GM23338 (cell line): ENCODE measurements at places on chromosomes 11 and 22. TPM values are rescaled to one million over a fixed set of nuclear protein-coding genes. Genes with fewer than 3 reads are reported as not detected.

Gene WNT11
- 0.56 and 3.0 TPM in 2 replicates for total RNA-seq

- DNase-seq: no peak
Observed at GRCh38 chr11:72778535-72779494, 15.0 kb downstream of the STARD10 start.

GRCh38 chr11:355581-356458 lies 13.5 kb upstream of the B4GALNT4 start:
- peak; percentile 95 for DNase-seq

- DNase-seq: no peak
Observed at GRCh38 chr11:92711926-92712325, 257.5 kb upstream of the MTNR1B start.

DNA sequence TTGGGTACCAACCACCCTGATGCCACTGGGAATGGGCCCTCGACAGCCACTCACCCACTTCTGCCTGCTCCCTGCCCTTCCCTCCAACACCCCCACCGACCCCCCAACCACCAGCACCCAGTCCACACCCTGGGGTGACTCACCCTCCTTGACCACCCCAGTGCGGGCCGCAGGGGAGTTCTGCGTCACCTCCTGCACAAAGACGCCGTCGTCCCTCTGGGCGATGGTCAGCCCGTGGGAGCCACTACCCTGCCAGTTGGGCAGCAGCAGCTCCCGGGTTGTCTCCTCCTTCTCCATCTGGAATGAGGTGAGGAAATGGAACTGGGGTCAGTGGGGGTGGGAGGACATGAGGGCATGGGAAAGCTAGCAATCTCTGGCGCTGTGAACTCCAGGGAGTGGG lies 10.8 kb downstream of the AHNAK start:
- no peak for DNase-seq

Gene CRYAB
- total RNA-seq: 6.1 and 6.8 TPM in 2 replicates

GRCh38 chr22:45096256-45096907 lies 67.3 kb upstream of the NUP50 start:
- peak; percentile 85 for DNase-seq

DNA sequence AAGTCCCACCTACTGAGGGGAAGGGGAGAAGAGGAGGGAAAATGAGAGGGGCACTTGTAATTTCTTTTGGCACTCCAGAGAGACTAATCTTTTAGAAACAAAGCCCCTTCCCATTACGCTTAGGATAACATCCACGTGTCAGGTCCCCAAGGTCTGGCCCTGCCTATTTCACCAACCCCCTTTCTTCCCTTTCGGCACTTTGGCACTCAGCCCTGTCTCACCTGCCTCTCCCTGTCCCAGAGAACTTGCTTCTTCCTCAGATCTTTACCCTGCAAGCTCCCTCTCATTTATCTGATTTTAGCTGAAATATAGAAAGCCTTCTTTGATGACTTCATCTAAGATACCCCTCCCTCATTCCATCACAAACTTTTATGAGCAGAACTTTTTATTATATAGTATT lies 55.5 kb downstream of the RASSF10 start:
- DNase-seq: no peak

Gene SLC37A2
- total RNA-seq: 1.0 and 1.6 TPM in 2 replicates

- peak; percentile 20 for DNase-seq
Observed at GRCh38 chr11:131999084-131999483, 628.7 kb downstream of the NTM start.

DNA sequence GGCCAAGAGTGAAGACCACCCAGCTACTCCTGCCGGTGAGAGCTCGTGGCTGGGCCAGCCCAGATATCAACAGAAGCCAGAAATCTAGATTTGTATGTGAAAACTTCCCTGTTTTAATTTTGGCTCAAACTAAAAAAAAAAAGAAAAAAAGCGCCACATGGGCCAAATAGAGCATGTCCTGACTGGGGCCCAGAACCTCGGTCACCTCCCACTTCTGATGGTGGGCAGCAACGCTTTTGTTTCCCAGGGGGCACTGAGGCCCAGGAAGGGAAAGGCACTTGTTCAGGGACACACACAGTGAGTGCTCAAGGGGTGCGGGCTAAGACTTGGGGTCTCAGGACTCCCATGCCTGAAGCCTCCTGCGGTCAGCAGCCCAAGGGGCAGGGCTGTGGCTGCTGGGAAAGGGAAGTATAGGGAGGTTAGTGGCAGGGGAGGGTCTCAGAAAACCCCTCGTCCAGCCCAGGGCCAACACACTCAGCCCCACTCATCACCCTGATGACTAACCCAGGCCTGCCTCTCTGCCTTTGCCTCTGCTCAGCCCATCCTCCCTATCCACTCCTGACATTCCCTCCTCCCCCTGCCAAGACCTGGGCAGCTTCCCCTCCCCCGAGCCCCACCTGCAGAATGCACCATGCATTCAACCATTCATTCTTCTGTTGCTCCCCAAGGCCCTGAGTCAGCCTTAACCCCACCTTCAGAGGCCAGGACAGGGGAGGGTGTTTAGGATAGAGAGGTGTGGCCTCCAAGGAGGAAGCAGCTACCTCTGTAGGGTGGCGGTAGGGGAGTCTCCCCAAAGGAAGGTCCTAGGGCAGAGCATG lies 30.0 kb upstream of the TCF20 start:
- no peak for DNase-seq

Gene APLNR
- 0.10 and 0.12 TPM in 2 replicates for total RNA-seq

- DNase-seq: no peak
Observed at GRCh38 chr11:103047837-103048236, 44.1 kb downstream of the DCUN1D5 start.

Gene CAVIN3
- total RNA-seq: 34.2 and 41.3 TPM in 2 replicates

GRCh38 chr11:35141071-35141470 lies 2.1 kb downstream of the CD44 start:
- DNase-seq: no peak

DNA sequence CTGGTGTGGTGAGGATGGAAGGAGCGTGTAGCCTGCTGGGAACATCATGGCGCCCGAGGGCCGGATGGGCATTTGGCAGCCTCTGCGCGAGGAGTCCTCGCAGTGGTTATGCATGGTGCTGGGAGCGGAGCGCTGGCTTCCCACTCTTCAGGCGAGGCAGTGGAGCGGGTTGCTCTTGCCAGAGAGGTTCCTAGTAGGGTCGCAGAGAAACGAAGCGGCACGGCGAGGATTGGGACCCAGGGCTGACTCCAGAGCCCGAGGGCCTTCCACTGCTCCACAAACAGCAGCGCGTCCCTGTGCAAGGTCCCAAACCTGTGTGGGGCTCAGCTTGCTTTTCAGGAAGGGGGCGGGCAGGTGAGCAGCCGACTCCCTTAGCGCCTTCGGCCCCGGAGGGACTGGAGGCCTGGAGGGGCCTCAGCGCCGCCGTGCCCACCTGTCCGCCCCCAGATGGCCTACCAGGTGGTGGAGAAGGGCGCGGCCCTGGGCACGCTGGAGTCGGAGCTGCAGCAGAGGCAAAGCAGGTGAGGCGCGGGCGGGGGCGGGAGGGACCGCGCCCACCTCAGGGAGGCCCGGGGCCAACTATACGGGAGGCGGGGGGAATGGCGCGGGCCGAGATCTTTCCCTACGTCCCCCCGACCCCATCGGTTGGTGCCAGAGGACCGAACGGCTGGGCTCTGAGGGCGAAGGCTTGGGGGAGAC lies 7.2 kb downstream of the ATG16L2 start:
- DNase-seq: peak; percentile 54

Gene GPR137
- total RNA-seq: 32.5 and 35.6 TPM in 2 replicates

GRCh38 chr11:45211732-45212131 lies 65.3 kb downstream of the PRDM11 start:
- peak; percentile 13 for DNase-seq

Gene KCNA4
- not detected in 2 replicates for total RNA-seq

GRCh38 chr11:102581066-102581465 lies 44.1 kb downstream of the MMP20 start:
- DNase-seq: no peak

Gene SYT7
- 7.0 and 10.3 TPM in 2 replicates for total RNA-seq

GRCh38 chr11:33753304-33753967 lies 17.2 kb upstream of the CD59 start:
- DNase-seq: no peak

Gene TEX12
- 0.35 TPM in 1 of 2 replicates, not detected in the other for total RNA-seq

GRCh38 chr22:40407831-40408717 lies 37.7 kb downstream of the SGSM3 start:
- DNase-seq: no peak

- no peak for DNase-seq
Observed at GRCh38 chr11:125036933-125037332, 26.2 kb upstream of the SLC37A2 start.

GRCh38 chr11:15883455-15883920 lies 472.9 kb downstream of the SOX6 start:
- DNase-seq: no peak

- no peak for DNase-seq
Observed at GRCh38 chr11:123448823-123449222, 18.8 kb downstream of the GRAMD1B start.

Gene RFPL2
- 1.3 TPM in 1 of 2 replicates, not detected in the other for total RNA-seq

- DNase-seq: no peak
Observed at GRCh38 chr22:33747576-33748180, 172.6 kb downstream of the LARGE1 start.

GRCh38 chr11:60717956-60718355 lies 6.6 kb upstream of the MS4A18 start:
- DNase-seq: no peak

- DNase-seq: no peak
Observed at GRCh38 chr11:93791493-93791892, 7.4 kb downstream of the MED17 start.

- DNase-seq: no peak
Observed at GRCh38 chr22:38184788-38185187, 3.2 kb upstream of the PLA2G6 start.

- no peak for DNase-seq
Observed at GRCh38 chr11:36243641-36244040, 45.6 kb downstream of the COMMD9 start.

DNA sequence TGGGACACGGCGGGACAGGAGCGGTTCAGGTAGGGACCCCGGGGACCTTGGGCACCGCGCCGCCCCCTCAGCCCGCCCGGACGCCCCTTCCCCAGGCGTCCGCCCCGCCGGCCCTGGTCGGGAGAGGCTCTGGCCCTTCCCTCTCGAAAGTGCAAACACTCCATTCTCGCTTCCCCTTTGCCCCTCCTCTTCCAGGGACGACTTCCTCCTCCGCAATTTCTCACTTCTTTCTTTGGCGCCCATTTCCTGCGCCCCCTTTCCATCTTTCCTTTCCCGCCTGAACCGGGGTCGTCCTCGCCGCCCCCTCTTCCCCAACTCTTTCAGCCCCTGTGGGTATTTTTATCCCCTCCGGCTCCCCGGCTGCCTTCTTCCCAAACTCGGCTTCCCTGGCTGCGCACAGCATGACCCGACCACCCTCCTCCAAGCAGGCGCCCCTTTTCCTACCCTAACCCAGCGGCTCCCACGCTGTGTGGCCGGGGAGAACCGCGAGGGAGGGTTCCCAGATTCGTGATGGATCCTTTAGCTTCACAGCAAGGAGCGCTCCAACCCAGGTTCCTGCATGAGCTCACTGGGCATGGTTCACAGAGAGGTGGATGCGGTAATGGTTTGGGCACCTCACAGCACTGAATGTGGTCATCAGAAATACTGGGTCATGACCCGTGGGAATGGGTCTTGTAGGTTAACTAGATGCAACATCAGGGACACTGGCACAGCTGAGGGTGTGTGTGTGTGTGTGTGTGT lies 689 bp downstream of the RAB39A start:
- peak; percentile 65 for DNase-seq

DNA sequence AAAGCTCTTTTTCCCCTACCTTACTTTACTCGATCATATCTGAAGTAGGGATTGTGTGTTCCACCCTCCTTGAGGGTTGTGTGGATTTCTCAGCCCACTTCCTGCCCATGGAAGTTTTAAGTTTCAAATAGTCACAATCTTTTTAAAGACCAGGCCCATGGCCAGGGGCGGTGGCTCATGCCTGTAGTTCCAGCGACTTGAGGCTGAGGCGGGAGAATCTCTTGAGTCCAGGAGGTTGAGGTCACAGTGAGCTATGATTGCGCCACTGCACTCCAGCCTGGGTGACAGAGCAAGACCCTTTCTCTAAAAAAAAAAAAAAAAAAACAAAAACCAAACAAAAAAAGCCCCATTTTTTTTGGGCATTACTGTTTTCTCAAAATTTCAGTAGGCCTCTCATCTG lies 36.3 kb upstream of the LRRC10B start:
- DNase-seq: no peak

Gene SCT
- total RNA-seq: not detected in 2 replicates

- no peak for DNase-seq
Observed at GRCh38 chr11:17684550-17684949, 34.8 kb upstream of the MYOD1 start.

DNA sequence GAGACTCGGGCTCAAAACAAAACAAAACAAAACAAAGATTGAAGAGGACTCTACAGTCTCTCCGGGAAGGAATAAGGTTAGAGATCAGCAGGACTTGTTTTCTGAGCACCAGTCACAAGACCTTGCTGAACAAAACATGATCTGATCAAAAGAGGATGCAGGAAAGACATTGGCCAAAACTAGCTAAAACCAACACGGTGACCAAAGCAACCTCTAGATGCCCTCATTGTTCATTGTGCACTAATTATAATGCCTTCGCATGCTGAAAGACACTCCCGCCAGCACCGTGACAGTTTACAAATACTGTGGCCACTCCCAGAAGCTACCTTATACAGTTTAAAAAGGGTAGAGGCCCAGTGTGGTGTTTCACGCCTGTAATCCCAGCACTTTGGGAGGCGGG lies 15.7 kb upstream of the CHKA start:
- no peak for DNase-seq

DNA sequence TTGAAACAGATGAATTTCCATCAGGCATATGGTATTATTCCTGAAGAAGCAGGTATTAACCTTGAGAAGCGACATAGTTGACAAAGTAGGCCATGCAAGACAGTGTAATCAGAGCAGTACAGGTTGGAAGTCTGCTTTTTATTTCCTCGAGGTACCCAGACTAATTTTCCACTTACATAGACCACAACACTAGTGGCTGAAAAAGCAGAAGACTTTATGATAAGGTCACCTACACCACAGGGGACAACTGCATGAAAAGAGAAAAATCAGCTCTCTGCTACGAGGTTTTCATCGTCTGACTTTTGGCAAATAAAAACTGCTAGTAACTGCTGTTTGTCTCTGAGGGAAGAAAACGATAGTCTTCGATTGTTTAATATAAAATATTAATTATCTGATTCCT lies 77.5 kb downstream of the CNTN5 start:
- no peak for DNase-seq
